ENCODE measurements at places on chromosomes 11 and 22.

DNA sequence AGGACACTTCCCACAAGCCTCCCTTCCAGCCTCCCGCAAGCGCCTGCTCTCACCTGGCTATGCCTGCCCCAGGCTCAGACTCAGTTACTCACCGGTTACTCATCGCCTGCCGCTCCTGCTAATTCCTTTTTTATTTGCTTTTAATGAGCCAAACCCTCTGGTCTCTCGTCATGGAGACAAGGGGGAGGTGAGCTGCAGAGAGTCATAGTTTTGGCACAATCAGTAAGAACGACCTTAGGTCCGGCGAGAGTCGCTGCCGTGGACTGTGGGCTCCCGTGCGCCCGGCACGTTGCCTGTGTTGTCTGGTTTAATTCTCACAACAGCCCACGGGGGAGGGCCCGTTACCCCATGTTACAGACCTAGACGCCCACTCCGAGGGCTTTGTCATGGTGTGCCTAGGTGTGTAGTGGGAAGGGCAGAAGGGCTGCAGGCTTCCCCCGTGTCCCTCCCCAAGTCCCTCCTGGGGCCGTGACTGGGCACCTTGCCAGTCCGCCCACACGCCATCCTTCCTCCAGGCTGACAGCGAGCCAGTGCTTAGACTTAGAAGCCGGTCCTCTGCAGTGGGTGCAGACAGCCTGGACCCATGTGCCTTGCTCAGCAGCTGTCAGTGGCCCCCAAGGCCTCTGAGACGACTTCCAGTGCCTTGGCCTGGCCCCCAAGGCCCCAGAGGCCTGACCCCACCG lies 42.2 kb downstream of the WNT7B start:
- H3K27me3 ChIP-seq, result peaks cover 8% of the 10 kb centered on the region
- no peak overlapping the region for H3K4me3 ChIP-seq
- no peaks in the 10 kb centered on the region for H3K4me1 ChIP-seq

DNA sequence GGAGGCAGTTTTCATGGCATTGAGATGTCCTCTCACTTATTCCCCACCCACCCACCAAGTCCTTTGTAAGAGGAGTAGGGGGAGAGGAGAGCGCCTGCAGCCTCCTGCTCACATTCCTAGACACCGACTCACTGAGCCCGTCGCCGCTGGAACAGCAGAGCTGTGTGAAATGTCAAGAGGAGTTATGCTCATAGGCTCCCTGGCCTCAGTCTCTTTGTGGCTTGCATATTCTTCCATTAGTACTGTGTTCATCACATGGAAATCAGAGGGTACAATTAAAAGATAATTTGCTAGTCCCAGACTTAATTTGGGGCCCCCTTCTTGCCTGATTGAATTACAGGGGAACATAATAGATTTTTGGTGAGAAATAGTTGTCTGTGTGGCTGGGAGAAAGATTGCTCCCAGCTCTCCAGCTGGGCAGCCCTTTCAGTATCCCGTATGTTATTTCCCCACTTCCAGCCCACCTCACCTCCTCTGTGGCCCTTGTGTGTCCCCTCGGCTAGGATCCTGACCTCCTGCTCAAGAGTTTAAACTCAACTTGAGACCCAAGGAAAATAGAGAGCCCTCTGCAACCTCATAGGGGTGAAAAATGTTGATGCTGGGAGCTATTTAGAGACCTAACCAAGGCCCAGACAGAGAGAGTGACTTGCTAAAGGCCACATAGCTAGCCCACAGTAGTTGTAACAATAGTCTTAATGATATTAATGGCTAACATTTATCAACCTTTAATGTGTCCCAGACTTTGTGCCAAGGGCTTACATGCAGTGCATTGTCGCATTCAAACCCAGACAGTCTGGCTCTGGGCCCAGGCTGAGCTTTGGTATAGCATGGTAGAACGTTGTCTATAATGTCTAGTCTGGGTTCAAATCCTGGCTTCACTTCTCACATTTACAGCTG lies 32.2 kb downstream of the LIMK2 start:
- no peaks in the 10 kb centered on the region for H3K27me3 ChIP-seq
- no peaks in the 10 kb centered on the region for H3K36me3 ChIP-seq
- no peak for DNase-seq
- H3K4me1 ChIP-seq, result peaks cover 13% of the 10 kb centered on the region

DNA sequence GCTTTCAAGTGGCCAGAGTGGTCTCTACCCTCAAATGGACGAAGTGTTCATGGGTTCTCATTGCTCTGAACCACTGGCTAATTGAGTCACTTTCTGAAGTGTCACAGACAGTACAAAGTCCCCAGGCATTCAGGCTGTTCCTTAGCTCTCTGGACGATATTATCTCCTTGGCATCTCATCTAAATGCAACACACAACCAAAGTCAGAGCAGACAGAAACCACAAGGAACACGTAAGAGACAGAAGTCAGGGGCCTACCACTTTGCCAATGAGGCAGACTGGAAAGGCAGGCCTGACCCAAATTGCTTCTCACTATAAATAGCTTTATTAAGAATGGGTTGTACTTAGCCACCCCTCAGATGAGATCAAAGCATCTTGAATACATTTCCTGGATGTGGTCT lies 29.0 kb upstream of the LDLRAD3 start:
- H3K27ac ChIP-seq, result peak overlapping the region; percentile 57
- H3K4me1 ChIP-seq, result no peaks in the 10 kb centered on the region
- no peak for DNase-seq

DNA sequence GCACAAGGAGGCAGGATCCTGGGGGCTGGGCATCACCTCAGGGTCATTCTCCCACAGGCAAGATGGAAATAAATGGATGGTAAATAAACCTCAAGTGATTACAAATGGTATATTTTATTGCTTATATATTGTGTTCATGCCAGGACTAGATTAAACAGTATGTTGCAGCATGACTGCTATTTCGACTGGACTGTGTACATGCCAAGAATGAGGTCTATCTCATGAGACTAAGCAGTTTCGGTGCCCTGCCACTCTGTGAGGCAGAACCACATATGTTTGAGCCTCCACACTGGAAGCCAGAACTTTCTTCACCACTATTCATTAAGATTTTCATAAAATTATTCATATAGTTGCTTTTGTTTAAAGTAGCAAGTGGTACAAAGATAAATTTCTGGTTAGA lies 140.2 kb downstream of the DDX10 start:
- no peak overlapping the region for H3K4me3 ChIP-seq
- no peak overlapping the region for H3K27ac ChIP-seq
- H3K4me1 ChIP-seq, result no peaks in the 10 kb centered on the region

- H3K4me1 ChIP-seq, result no peaks in the 10 kb centered on the region
- H3K27me3 ChIP-seq, result no peaks in the 10 kb centered on the region
- H3K4me3 ChIP-seq, result no peak overlapping the region
- H3K36me3 ChIP-seq, result no peaks in the 10 kb centered on the region
Measured at GRCh38 chr22:26970809-26971394, 313.5 kb downstream of the MIAT start.

- H3K36me3 ChIP-seq, result no peaks in the 10 kb centered on the region
- DNase-seq, result peak; percentile 22
- H3K4me1 ChIP-seq, result no peaks in the 10 kb centered on the region
- no peaks in the 10 kb centered on the region for H3K27me3 ChIP-seq
- H3K4me3 ChIP-seq, result no peak overlapping the region
- no peak overlapping the region for H3K27ac ChIP-seq
Measured at GRCh38 chr11:68970921-68971636, 9.7 kb downstream of the MRGPRD start.

DNA sequence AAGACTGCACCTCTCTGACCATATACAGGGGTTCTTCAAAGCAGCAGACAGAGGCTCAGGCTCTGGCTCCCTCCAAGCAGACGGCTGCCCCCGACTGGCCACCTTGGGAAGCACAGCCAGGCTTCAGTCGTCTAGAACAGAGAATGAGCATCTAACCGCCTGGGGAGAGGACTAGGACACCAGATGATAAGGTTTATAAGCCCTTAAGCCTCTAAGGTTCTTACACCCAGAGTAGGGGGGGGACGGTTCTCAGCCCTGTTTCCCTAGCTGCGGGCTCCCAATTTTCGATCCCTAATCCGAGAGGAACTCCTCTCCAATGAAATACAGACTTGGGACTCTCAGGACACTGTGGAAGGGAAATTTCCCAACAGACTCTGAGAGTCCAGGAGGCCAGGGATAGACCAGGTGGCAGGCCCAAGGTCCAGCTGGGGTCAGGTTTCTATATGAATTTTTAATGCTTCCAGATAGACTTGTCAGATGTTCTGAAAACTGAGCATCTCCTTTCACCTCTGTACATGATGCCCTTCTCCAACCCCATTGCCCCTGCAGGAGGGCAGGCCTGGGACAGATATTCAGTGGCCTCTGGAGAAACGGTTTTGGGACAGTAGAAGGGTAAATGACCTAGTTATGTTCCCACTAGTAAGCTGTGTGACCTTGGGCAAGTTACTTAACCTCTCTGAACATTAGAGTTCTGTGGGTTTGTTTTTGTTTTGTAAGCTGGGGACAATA lies 20.2 kb downstream of the RTN4RL2 start:
- DNase-seq, result peak; percentile 74
- H3K27ac ChIP-seq, result no peak overlapping the region
- peaks cover 2% of the 10 kb centered on the region for H3K27me3 ChIP-seq
- H3K36me3 ChIP-seq, result no peaks in the 10 kb centered on the region
- peaks cover 4% of the 10 kb centered on the region for H3K4me1 ChIP-seq

- H3K36me3 ChIP-seq, result no peaks in the 10 kb centered on the region
- peaks cover 25% of the 10 kb centered on the region for H3K4me1 ChIP-seq
- H3K27ac ChIP-seq, result peak overlapping the region; percentile 95
- H3K27me3 ChIP-seq, result no peaks in the 10 kb centered on the region
Measured at GRCh38 chr22:30326255-30326705, 461 bp downstream of the TBC1D10A start.

DNA sequence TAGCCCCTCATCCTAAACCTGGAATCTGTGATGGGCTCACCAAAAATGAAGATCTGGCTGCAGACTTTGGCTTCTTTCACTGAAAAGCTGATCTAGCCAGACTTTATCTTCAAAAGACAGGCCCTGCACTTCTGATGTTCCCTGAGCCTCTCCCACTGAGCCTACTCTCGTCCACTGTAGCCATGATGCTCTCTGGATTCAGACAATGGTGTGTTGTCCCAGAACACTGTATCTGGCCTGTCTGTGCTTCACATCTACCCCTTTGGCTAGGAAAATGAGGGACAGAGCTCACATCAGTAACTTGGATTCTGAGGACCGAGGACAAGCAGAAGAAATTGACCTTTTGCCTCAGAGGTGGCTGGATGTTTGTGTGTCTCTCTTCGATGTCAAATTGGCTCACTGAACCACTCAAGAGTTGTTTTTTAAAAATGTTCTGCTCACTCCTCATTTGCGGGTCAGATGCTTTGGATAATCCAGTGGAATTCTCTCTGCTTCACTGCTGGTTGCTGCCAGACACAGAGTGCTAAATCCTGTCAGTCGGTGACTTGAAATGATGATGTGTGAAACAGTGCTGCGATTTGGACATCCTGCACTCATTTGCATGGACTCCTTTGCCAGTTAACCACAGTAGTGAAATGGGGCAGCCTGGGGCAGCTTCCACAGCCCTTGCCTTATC lies 67.5 kb downstream of the ARFGAP2 start:
- H3K27me3 ChIP-seq, result no peaks in the 10 kb centered on the region
- DNase-seq, result no peak
- no peaks in the 10 kb centered on the region for H3K36me3 ChIP-seq
- H3K27ac ChIP-seq, result no peak overlapping the region
- H3K4me3 ChIP-seq, result no peak overlapping the region
- no peaks in the 10 kb centered on the region for H3K4me1 ChIP-seq

- no peak overlapping the region for H3K4me3 ChIP-seq
- H3K4me1 ChIP-seq, result no peaks in the 10 kb centered on the region
- H3K36me3 ChIP-seq, result no peaks in the 10 kb centered on the region
- no peak overlapping the region for H3K27ac ChIP-seq
- no peaks in the 10 kb centered on the region for H3K27me3 ChIP-seq
Measured at GRCh38 chr22:45757068-45757467, 85.4 kb downstream of the ATXN10 start.

DNA sequence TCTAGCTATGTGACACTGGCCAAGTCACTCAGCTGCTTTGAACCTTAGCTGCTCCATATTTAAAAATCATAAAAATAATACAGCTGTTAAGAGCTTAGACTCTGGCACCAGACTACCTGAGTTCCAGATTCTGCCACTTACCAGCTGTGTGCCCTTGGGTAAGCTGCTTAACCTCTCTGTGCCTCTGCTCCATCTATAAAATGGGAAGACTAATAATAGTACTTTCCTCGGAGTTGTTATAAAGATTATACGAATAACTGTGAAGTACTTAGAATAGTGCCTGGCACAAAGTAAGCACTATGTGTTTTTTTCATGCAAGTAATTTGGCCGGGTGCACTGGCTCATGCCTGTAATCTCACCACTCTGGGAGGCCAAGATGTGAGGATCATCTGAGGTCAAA lies 1.4 kb downstream of the HDHD5 start:
- no peaks in the 10 kb centered on the region for H3K27me3 ChIP-seq
- H3K4me1 ChIP-seq, result no peaks in the 10 kb centered on the region
- peak overlapping the region; percentile 70 for H3K4me3 ChIP-seq
- no peaks in the 10 kb centered on the region for H3K36me3 ChIP-seq
- no peak for DNase-seq

GRCh38 chr11:67572747-67573419 lies 10.7 kb upstream of the GSTP1 start:
- H3K27me3 ChIP-seq, result no peaks in the 10 kb centered on the region
- no peak overlapping the region for H3K4me3 ChIP-seq
- H3K36me3 ChIP-seq, result no peaks in the 10 kb centered on the region

DNA sequence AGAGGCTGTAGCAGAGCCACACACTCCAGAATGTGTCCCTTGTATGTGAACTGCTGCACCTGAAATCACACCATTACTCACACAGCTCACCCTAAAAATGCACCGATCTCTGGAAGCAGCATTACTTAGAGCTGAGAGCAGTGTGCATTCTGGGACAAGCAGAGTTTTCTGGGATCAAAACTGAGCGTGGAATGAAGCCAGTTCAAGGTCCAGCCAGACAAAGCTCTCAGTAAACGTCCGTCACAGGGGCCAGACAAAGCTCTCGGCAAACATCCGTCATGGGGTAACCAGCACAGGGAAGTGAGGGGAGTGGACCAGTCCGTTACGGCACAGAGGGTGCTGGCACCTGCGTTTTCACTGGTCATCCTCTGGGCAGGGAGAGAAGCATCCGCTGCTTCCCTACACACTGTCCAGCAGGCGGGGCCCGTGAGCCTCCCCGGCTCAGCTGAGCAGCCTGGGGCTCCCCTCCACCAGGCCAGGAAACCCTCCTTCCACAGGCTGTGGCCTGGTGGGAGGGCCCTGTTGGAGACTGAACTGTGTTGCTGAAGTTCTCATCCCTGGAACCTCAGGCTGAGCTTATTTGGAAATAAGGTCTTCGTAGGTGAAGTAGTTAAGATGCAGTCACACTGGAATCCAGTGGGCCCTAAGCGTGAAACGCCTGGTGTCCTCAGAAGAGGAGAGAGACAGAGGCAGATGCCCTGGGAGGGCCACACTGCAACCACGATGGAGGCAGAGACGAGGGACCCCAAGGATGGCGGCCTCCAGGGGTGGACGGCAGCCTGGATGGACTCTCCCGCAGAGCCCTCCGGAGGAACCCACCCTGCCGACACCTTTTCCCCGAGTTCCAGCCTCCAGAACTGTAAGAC lies 883.9 kb downstream of the BRD1 start:
- no peak overlapping the region for H3K4me3 ChIP-seq
- no peaks in the 10 kb centered on the region for H3K36me3 ChIP-seq
- DNase-seq, result peak; percentile 3
- no peak overlapping the region for H3K27ac ChIP-seq
- H3K4me1 ChIP-seq, result no peaks in the 10 kb centered on the region
- H3K27me3 ChIP-seq, result peaks cover 32% of the 10 kb centered on the region

GRCh38 chr11:337711-338110 lies 17.1 kb upstream of the IFITM3 start:
- no peaks in the 10 kb centered on the region for H3K4me1 ChIP-seq
- DNase-seq, result no peak
- no peak overlapping the region for H3K4me3 ChIP-seq
- no peak overlapping the region for H3K27ac ChIP-seq

- H3K36me3 ChIP-seq, result no peaks in the 10 kb centered on the region
- H3K27me3 ChIP-seq, result no peaks in the 10 kb centered on the region
Measured at GRCh38 chr11:133414506-133414905, 117.8 kb downstream of the OPCML start.
